ENCODE measurements at places on chromosomes 12 and 14.

DNA sequence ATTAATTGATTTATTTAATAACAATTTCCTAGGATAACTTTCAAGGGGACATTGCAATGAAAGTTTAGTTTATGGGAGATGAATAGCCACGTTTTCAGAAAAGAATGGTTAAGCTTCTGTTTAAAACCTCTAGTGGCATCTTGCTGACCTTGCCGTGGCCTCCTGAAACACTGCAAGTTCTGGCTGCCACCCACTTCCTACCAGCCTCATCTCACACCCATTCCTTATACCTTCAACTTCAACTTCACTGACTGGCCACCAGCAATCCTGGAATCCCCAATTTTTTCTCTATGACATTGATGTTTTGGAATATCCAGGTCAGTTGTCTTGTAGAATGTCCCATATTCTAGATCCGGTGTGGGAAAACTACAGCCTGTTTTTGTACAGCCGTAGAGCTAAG is 5.2 kb upstream of the HELB start:
- DNase-seq: no peak

DNA sequence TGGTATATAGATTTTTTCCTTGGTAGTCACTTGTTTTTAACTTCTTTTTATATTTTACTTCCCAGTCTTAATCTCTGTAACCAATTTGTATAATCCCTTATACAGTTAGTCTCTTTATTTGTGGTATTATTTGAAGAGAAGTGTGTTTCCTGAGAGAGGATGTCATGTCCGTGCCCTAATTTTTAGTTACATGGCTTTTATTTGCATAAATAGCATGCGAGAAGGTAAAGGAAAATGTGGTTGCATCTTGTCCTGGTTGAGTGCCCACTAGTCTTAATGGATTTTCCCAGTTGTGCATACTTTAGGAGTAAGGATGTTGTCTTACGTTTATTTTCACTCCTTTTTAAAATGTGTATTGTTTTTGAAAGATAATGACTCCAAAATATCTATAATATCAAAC is 27.5 kb downstream of the RAP1B start:
- DNase-seq: no peak

- no peak for DNase-seq
Measured at GRCh38 chr12:7749442-7749841, 2.3 kb upstream of the CLEC4C start.

- DNase-seq: no peak
Measured at GRCh38 chr12:102962532-102962931, 5.1 kb downstream of the ASCL1 start.

DNA sequence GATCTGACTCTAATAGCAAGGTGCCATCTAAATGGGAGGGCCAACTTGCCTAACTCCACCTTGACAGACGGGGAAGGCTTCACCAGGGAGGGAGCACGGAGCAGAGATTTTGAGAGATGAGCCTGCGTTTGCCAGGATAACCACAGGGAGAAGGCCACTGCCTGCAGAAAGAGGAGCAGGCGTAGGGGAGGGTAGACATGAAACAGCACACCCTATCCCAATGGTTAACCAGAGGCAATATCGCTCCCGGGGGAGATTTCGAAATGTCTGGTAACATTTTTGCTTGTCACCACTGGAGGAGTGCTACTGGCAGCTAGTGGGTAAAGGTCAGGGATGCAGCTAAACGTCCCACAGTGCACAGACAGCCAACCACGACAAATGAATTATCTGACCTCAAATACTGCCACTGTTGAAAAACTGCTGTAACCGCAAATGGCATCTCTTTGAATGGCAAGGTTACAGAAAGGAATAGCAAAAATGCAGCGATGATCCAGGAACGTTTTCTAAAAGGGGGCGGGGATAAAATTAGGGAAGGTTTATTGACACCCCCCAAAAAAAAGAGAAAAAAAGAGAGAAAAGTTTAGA is 126.0 kb upstream of the ATF7IP start:
- DNase-seq: no peak

GRCh38 chr12:128825835-128826234 is 2.1 kb upstream of the SLC15A4 start:
- DNase-seq: no peak

GRCh38 chr12:20314328-20314727 is 54.0 kb upstream of the PDE3A start:
- DNase-seq: no peak

GRCh38 chr12:12791756-12792369 is 6.4 kb downstream of the APOLD1 start:
- DNase-seq: no peak

DNA sequence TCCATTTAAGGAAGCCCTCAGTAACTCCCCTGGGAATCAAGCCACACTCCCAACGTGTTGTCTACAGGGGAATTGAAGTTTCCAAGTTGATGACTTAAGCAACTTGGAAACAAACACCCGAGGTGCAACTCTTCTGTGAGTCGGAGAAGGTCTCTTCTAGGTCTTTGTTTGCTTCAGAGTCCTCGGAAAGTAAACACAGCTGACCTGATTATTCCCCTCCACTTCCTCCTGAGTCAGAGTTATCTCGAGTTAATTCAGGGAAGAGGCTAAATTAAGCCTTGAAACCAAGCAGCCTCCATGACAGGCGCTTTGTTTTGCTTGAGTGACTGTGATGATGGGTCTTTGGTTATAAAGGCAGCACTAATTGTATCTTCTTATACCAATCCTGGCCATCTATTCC is 41.8 kb downstream of the TUNAR start:
- no peak for DNase-seq

GRCh38 chr14:52315355-52315718 is 1.2 kb downstream of the PTGER2 start:
- DNase-seq: no peak

DNA sequence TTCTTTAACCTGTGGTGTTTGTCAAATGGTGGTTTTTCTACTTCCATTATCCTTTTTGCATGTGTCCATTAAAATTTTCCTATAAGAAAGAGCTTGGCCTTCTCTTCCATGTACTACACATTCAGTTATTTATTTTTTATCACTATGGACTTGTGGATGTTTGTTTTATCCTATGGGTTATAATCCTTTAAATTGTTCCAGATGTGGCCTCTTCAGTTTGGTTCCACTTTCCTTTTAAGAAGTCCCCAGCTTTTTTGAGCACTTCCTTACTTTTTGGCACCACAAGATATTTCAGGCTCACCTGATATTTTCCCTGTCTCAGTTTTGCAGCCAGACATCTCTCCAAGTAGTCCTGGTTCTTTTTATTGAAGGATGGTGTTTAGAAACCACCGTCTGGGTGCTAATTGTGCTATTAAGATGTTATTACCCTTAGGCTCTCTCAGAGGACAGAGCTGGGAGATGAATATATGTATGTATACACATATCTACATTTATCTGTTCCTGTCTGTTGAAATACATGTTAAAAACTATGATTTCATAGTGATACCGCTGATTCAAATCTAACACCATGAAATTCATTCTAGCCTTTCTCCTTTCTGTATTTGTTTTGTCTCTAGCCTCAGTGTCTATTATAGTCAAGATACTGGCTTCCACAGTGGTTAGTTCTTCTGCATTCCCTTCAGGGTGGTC is 408.5 kb upstream of the RGS6 start:
- no peak for DNase-seq
